ENCODE measurements at places on chromosomes 6 and 20.

- DNase-seq = no peak
Measured at GRCh38 chr6:30615958-30616810, 859 bp downstream of the PPP1R10 start.

DNA sequence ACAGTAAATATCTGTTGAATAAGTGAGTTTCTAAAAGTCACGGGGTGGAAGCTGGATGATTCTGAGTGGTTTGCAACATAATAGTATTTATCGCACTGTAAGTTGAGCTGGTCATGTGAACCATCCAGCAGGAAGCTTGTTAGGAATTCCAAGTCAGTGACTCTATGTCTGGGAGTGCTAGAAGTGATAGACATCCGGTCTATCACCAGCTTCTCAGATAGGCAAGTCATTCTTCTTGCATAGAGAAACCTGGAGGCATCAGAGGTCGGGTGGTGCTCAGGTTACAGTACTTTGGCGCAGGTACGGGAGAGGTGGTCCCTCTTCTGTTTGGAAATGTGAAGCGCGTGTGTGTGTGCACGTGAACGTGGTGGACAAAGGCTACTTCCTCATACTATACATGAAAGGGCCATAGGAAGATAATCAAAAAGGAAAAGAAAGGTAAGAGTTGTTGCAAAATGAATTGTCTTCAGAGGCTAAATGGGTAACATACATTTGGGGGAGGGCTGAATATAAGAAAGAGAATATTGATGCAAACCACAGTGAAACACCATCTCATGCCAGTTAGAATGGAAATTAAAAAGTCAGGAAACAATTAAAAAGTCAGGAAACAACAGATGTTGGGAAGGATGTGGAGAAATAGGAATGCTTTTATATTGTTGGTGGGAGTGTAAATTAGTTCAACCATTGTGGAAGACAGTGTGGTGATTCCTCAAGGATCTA is 299.3 kb upstream of the ZFP64 start:
- DNase-seq = no peak

GRCh38 chr6:162715601-162716000 is 12.0 kb downstream of the PRKN start:
- DNase-seq = no peak

GRCh38 chr6:154479771-154480639 is 30.5 kb downstream of the CNKSR3 start:
- DNase-seq = no peak

All from stimulated activated CD4-positive, alpha-beta T cell treated with anti-CD3 and anti-CD28 coated beads, Interleukin-15, amount 100 ng/mL, for 24 hours (primary cell).